ENCODE measurements at places on chromosomes 3 and 15.
A peak's percentile ranks its signal among the peaks of the same experiment; 100 is the strongest.

- peak; percentile 57 for DNase-seq
Measured at GRCh38 chr15:65580287-65580686, 30.6 kb downstream of the INTS14 start.

- no peak for DNase-seq
Measured at GRCh38 chr3:106341087-106341486, 472.3 kb upstream of the CBLB start.

GRCh38 chr15:68594533-68595259 lies 15.9 kb downstream of the CORO2B start:
- DNase-seq = no peak

DNA sequence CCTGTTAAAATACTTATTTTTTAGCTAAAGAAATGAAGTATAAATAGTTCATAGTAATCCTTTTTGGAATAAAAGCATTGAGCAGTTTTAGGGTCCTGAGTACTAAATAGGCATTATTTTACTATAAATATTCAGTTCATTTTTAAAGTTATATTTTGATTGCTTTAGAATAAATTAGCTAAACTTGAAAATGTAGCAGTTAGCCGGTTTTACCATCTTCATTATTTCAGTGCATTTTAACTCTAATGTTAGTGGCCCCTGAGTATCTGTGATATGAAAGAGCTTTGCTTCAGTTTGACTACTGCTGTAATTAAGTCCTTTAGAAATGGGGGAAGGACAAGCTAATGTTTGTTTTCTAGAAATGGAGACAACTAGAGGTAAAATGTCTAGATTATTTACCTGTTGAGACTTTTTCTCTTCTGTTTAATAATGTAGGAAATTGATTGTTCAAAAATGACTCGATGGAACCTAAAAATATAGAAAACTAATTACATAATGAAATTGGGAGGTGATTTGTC lies 3.6 kb downstream of the SMC4 start:
- DNase-seq = no peak

DNA sequence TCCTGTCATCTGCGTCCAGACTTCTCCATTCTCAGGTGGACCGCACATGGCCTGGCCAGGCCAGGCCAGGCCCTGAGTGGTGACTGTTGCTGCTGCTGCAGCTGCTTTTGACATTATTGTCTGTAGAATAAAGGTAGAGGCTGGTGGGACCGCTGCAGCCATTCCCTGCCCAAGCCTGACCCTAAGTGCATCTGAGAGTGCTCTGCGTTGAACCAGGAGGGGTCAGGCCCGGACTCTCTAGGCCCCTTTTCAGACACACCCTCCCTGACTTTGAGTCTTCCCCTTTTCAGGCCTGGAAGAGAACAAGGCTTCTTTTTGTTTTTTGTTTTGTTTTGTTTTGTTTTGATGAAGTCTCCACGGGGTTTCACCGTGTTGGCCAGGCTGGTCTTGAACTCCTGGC lies 54.6 kb upstream of the FLNB start:
- no peak for DNase-seq

DNA sequence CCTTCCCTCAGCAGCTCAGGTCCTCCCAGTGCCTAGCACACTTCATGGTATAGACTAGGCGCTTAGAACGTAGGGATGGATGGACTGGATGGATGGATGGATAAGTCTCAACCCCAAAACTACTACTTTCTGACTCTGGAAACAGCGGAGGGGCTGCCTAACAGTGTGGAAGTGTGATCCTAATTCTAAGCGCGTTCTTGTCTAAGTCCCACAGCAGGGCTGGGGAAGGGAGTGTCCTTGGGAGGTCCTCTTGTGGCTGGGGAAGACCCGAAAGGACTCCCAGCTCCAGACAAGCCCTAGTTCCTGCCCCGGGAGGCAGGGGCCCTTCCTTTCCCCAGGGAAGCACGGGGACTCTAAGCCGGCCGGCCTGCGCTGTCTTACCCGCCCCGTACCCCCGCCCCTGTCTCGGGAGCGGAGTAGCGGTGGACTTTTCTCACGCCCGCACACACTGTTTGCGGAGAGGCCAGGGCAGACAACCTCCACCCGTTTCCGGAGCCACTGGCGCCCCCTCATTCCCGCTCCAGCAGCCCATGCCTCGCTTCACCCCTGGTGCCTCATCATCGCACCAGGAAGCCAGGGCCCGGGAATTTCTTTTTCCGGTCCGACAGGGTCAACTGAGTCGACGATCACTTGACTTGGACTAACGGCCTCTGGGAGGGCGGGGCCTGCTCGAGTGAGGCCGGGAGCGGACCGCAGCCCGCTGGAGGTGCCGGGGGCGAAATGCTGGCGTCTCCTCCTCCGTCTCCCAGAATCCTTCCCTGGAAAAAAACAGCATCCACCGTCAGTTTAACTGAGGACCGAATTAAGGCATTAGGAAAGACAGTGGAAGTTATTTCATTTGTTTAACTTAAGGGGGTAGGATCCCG lies 133.3 kb downstream of the TBC1D2B start:
- peak; percentile 85 for DNase-seq

GRCh38 chr3:29144807-29145206 lies 136.1 kb upstream of the RBMS3 start:
- DNase-seq = peak; percentile 37

- DNase-seq = no peak
Measured at GRCh38 chr3:48697952-48698351, 12.2 kb upstream of the NCKIPSD start.

DNA sequence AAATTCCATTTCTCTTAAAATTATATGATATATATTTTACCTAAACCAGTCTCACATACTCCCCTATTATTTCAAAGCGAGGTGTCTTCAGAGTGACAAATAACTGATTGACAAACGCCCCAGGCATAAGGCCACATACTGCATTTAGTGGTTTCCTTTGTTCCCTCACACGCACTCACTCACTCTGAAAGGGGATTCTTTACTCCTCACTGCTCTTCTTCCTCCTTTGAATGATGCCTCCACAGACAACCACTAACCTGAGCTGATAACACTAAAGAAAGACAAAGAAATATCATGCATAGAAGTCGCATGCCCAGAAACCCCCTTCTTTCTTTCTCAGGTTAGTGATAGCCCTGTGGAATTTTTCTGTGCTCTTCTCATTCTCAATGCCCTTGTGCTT lies 24.1 kb upstream of the BBX start:
- no peak for DNase-seq

GRCh38 chr3:127118366-127118765 lies 74.6 kb upstream of the PRR23E start:
- no peak for DNase-seq

DNA sequence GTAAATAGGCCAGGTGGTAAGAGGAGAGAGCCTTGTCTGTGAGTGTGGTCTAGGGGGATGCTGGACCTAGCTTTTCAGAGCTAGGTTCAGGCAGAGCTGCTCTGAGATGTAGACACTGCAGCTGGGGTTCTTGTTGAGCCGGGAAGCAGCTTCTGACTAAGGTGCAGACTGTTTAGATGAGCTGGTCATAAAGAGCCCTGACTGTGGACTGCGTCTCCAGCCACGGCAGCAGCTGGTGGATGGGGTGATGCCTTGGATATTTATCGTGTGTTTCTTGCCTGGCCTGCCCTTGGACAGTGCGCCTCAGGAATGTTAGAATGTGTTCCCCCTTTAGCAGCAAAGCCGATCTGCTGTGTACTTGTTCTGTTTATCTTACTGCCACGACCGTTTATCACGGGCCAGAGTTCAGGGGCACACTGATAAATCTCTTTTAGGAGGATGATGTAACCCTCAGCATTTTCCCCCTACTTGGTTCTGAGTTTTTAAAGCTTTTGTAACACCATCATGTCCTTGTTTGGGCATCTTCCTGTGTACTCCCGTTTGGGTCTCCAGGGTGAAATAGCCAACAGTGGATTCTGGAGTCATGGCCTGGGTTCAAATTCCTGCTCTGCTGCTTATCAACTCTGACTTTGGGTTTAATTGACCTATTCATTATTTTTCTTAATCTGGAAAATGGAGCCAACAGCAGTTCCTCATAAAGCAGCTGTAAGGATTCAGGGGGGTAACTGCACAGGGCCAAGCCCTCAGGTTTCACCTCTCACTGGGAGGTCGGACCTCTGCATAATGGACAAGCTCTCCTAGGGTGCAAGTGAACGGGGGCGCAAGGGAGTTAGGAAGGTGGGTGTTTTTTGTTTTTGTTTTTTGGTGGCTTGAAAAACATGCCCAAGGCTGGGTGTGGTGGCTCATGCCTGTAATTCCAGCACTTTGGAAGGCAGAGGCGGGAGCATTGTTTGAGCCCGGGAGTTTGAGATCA lies 51.4 kb downstream of the FLNB start:
- DNase-seq = peak; percentile 73

- no peak for DNase-seq
Measured at GRCh38 chr3:25463836-25464418, 35.9 kb downstream of the RARB start.

DNA sequence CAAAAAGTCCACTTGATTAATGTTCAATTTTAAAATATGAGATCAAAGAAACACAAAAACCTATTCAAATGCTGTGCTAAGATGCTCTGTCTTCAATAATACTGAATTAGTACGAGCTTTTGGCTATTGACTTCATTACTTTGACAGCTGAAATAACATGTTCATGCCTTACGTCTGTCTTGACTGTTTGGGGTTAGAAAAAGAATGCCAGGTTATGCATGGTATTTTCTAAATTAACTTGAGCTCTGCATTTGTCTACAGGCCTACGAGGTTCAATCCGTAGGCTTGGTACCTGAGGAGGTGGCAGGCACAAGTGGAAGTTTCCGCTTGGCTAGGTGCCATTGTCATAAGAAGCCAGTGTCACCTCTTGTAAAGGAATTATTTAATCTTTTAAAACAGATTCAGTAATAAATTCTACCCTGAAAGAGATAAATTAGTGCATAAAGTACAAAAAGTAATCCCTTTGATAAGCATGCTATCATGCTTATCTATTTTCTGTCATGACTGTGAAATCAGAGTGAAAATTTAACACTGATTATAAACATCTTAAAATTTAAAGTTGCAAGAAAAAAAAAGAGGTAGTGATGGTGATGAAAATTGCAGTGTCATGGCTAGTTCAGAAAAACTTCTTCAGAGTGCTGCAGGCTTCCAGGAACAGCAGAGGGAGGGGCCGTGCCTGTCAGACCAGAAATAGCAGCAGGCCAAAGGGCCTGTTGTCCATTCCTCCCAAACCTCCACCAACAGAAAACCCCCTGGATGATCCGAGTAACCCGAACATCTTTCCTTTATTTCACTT lies 115.7 kb downstream of the ARRDC4 start:
- no peak for DNase-seq

- DNase-seq = no peak
Measured at GRCh38 chr3:50340448-50341329, at the start of gene RASSF1. TSS of gene RASSF1 (minus strand) at chr3:50340836. CDS start at chr3:50340805, 31 bp downstream.

DNA sequence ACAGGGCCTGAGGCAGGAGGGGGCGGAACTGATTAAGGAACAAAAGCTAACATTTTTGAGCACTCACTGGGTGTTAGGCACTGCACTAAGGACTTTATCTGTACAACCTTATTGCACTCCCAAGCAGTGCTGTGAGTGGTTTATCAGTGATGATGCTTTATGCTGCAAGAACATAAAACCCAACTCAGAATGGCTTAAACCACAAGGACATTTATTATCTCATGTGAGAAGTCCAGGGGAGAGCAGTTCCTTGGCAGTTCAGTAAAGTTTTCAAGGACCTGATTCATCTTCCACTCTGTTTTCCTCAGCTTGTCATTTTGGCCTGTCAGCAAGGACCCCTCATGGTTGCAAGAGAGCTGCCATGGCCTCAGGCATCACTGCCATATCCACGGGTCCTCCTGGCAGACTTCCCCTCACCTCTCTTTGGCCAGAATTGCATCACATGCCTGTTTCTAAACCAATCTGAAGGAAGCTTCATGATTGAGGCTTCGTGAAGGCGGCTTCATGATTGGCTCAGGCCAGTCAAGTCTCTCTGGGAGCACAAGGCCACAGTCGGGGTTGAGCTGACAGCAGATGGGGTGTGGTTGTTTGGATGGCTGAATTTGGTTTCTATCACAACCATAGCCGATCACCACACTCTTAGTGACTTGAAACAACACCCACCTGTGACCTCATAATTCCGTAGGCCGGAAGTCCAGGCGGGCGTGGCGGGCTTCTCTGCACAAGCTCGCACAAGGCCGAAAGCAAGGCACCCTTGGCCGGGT lies 15.8 kb downstream of the EFCC1 start:
- DNase-seq = no peak

DNA sequence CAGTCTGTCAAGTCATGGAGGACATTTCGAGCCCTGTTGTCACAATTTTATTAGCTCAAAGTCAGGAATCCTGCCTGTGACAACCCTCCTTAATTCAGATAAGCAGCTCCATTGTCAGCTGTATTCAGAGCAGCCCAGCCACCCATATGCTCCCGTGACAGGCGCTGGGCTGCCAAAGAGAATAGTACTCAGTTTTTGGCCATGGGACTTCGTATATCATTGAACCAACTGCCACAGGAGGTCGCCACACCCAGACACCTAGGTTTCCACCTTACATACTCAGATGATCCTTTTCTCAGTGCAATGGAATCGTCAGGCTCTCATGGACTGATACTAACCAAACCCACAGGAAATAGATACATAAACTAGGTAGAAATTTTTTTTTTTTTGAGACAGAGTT lies 100.2 kb downstream of the C3orf70 start:
- no peak for DNase-seq

- no peak for DNase-seq
Measured at GRCh38 chr15:58495891-58496408, 64.2 kb downstream of the LIPC start.

GRCh38 chr15:39358441-39359041 lies 222.3 kb upstream of the THBS1 start:
- DNase-seq = peak; percentile 49

- peak; percentile 71 for DNase-seq
Measured at GRCh38 chr3:140898340-140899180, 43.1 kb upstream of the SLC25A36 start.

- DNase-seq = peak; percentile 45
Measured at GRCh38 chr15:82768414-82769054, 37.3 kb downstream of the FSD2 start.

DNA sequence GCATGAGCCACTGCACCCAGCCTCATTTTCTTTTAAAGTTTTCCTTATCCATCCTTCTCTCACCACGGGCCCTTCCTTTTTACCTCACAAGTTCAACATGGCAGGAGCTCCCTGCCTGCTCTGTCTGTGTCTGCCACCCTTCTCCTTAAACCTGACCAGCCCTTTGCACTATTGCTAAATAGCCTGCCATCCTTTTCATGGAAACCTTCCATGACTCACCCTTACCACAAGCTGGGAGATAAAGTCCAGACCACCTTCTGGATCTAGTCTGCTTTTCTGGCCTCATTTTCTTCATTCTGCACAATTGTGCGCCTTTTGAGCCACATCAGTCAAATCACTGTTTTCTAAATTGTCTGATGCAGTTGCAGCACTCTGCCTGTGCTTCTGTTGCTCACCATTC lies 8.9 kb downstream of the PARP14 start:
- peak; percentile 47 for DNase-seq

DNA sequence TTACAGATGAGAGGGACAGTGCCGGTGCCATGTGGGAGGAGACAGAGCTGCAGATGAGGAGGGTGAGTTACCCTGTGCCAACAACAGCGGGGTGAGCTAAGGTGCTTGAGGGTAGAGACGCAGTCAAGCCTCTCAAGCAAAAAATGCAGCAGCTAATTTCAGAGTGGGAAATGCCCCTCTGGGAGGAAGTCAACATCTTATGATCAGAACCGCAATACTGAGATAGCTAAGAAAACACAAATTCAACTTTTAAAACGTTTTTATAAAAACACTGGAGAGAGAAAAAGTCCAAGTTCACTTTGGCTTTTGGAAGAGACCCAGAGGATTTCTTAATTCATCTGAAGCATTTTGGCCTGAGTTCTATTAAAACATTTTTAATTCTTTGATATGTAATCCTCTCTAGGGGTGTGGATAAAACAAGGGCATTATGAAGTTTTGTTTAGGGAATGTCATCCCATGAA lies 319.2 kb downstream of the SLC9A9 start:
- peak; percentile 33 for DNase-seq

Data from kidney tubule cell (primary cell).